T-cell (primary cell): ENCODE measurements at places on chromosomes 7 and 10. TPM values are rescaled to one million over a fixed set of nuclear protein-coding genes. Genes with fewer than 3 reads are reported as not detected.

DNA sequence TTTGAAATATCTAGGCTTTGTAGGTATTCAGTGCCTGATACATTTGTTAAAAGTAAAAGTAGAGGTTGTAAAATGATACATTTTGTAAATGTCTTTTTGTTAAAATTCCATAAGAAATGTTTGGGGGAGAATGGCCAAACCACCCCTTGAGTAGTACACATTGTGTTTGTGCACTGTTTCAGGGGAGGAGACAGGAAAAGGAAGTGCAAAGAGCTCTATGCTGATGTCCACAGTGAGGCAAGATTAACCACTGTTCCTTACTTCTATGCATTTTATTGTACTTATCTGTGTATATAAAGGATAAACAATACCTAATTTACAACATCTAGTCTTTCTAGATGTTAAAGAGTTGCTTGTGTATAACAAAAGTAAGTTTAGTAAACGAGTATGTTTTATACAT, 7.4 kb upstream of the CYCS start:
- no peaks in the 10 kb centered on the region for H3K4me1 ChIP-seq
- H3K36me3 ChIP-seq, result no peaks in the 10 kb centered on the region
- DNase-seq, result no peak
- H3K27me3 ChIP-seq, result no peaks in the 10 kb centered on the region
- no peak overlapping the region for H3K27ac ChIP-seq

- no peaks in the 10 kb centered on the region for H3K27me3 ChIP-seq
- no peak for DNase-seq
- H3K4me1 ChIP-seq, result no peaks in the 10 kb centered on the region
- no peak overlapping the region for H3K4me3 ChIP-seq
- H3K27ac ChIP-seq, result no peak overlapping the region
- no peaks in the 10 kb centered on the region for H3K36me3 ChIP-seq
These were observed 168.0 kb upstream of the AHR start for GRCh38 chr7:17130281-17131059.

- H3K36me3 ChIP-seq, result no peaks in the 10 kb centered on the region
- H3K27me3 ChIP-seq, result no peaks in the 10 kb centered on the region
- DNase-seq, result no peak
- H3K4me3 ChIP-seq, result no peak overlapping the region
- no peak overlapping the region for H3K27ac ChIP-seq
These were observed 85.7 kb downstream of the ANLN start for GRCh38 chr7:36475381-36475780.

- H3K27me3 ChIP-seq, result no peaks in the 10 kb centered on the region
- H3K4me1 ChIP-seq, result no peaks in the 10 kb centered on the region
- no peak overlapping the region for H3K27ac ChIP-seq
- no peak for DNase-seq
- H3K4me3 ChIP-seq, result no peak overlapping the region
- no peaks in the 10 kb centered on the region for H3K36me3 ChIP-seq
These were observed 110.2 kb downstream of the FZD1 start for GRCh38 chr7:91374321-91374989.

DNA sequence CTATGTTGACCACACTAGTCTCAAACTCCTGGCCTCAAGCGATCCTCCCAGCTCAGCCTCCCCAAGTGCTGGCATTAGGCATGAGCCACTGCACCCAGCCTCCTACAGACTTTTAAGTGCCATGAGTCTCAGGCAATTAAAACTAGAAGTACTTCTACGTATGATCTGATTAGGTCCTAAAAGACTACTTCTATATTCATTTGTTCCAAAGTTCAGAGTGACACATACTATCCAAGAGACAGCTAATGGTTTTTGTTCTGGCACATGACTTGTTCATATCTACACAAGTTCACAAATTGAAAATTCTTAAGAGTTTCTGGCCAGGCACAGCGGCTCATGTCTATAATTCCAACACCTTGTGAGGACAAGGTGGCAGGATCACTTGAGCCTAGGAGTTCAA, 11.7 kb downstream of the ARHGAP19 start:
- H3K4me3 ChIP-seq, result no peak overlapping the region
- no peaks in the 10 kb centered on the region for H3K4me1 ChIP-seq
- no peaks in the 10 kb centered on the region for H3K27me3 ChIP-seq
- DNase-seq, result no peak

- H3K27ac ChIP-seq, result no peak overlapping the region
- no peaks in the 10 kb centered on the region for H3K4me1 ChIP-seq
- no peak overlapping the region for H3K4me3 ChIP-seq
- H3K36me3 ChIP-seq, result no peaks in the 10 kb centered on the region
- no peaks in the 10 kb centered on the region for H3K27me3 ChIP-seq
- no peak for DNase-seq
These were observed 110.5 kb downstream of the EBF3 start for GRCh38 chr10:129853562-129853903.

DNA sequence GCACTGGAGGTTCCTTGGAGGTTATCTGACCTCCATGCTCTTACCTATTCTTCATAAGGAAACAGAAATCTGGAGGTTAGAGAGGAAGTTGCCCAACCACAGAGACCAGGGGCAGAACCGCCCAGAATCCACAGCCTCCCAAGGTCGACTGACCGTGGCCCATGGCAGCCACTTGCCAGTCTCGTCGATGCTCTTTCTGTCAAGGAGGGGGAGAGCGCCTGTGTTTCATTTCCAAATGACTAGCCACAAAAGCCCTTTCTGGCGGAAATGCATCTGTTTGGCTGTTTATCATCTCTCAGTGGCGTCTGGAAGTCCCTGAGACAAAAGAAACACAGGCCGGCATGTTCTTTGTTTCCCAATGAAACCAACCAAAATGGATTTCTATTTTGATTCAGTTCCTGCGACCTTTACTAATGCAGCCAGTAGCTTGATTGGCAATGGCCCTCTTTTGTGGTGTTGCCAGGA, 2.9 kb downstream of the RAMP3 start:
- no peaks in the 10 kb centered on the region for H3K4me1 ChIP-seq
- no peak overlapping the region for H3K4me3 ChIP-seq
- H3K27ac ChIP-seq, result no peak overlapping the region
- no peak for DNase-seq
- H3K27me3 ChIP-seq, result peaks cover 45% of the 10 kb centered on the region

DNA sequence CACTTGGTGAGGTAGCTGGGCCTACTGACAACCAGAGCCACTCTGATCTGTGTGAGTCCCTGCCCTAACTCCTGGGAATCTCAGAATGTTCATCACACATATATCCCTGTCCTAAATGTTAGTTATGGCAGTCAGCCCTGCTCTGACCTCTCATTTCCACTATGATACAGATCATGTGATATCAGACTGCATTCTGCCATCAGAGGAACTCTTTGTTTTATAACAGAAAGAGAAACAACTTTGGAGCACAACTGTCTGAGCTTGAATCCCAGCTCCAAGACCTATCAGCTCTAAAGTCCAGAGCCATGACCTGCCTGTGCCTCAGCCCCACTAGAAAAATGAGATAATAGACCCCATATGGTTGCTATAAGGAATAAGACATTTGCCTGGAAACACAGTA, 54.6 kb upstream of the ABCB4 start:
- no peak for DNase-seq
- H3K4me1 ChIP-seq, result no peaks in the 10 kb centered on the region
- H3K27me3 ChIP-seq, result no peaks in the 10 kb centered on the region
- H3K36me3 ChIP-seq, result peaks cover 11% of the 10 kb centered on the region
- no peak overlapping the region for H3K4me3 ChIP-seq

DNA sequence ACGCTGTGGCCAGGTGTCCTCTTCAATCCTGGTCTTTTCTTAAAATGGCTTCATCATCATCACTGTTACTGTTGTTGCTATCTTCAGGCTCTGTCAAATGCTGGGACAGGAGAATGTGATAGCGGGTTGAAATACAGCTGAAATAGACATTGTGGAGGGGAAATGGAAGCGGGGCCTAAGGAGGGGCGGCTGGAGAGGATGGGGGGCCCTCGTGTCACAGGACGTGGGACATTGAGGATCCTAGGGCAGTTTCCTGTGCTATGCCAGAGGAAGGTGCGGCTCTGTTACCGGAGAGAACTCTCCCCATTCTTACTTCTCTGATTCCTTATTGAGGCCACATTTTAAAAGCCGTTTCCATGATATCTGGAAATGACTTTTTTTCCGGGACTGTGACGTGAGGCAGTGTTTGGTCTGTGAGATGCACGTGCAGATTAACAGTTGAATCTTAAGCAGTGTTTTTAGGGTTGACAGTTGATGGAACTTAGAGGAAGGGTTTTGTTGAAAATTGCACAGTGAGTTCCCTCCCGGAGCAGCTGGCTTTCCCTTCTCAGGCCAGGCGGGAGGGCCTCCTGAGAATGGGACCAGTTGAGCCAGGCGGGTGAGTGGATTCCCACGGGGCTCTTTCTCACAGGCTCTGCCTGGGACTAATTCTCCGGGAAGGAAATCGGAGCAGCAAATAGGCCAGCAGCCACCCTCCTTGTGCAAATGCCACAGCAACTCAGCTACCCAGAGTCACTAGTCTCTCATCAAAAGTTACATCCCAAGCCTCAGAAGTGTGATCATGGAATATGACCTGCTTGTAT, 125.2 kb downstream of the TACC2 start:
- DNase-seq, result no peak
- no peak overlapping the region for H3K27ac ChIP-seq
- no peak overlapping the region for H3K4me3 ChIP-seq
- H3K4me1 ChIP-seq, result no peaks in the 10 kb centered on the region
- H3K36me3 ChIP-seq, result no peaks in the 10 kb centered on the region
- peaks cover 38% of the 10 kb centered on the region for H3K27me3 ChIP-seq

GRCh38 chr7:50613473-50613872, 48.3 kb upstream of the DDC start:
- H3K27ac ChIP-seq, result no peak overlapping the region
- no peak for DNase-seq
- H3K36me3 ChIP-seq, result no peaks in the 10 kb centered on the region
- H3K4me1 ChIP-seq, result peaks cover 31% of the 10 kb centered on the region

DNA sequence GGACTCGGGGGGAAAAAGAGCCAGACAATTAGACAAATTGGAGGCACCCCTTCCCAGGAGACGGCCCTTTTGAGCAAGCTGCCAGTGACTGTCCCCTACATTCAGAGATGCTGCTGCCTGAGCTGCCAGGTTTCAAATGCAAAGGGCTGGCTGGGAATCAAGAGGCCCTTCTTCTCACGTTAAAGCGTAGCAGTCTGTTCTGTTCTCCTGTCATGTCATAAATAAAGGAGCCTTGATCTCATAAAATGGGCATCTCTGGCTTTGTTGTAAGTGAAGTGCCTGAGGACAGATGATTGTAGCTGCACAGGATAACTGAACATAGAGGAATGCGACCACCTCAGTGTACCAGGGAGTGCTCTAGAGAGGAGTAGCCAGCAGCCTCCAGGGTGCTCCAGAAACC, 917.9 kb downstream of the GRID1 start:
- no peak overlapping the region for H3K4me3 ChIP-seq
- H3K4me1 ChIP-seq, result no peaks in the 10 kb centered on the region
- no peaks in the 10 kb centered on the region for H3K27me3 ChIP-seq

- no peak overlapping the region for H3K4me3 ChIP-seq
- DNase-seq, result no peak
- peaks cover 58% of the 10 kb centered on the region for H3K4me1 ChIP-seq
- peak overlapping the region; percentile 94 for H3K27ac ChIP-seq
These were observed 90.1 kb downstream of the PIP4K2A start for GRCh38 chr10:22624287-22624738.

- no peaks in the 10 kb centered on the region for H3K4me1 ChIP-seq
- peaks cover 11% of the 10 kb centered on the region for H3K27me3 ChIP-seq
- DNase-seq, result no peak
- no peaks in the 10 kb centered on the region for H3K36me3 ChIP-seq
These were observed 187.4 kb upstream of the MGMT start for GRCh38 chr10:129279446-129280154.

The UNCX gene
- not detected for total RNA-seq

The PNLIPRP3 gene
- not detected for total RNA-seq

The ZNF485 gene
- total RNA-seq, result 2.3 TPM

The SPDYE5 gene
- total RNA-seq, result 0.23 TPM

The CYP3A7 gene
- total RNA-seq, result not detected

The SLIT1 gene
- total RNA-seq, result 0.56 TPM

The AOC1 gene
- total RNA-seq, result not detected

The MRPL43 gene
- total RNA-seq, result 67.6 TPM

The LRRN3 gene
- total RNA-seq, result 25.6 TPM

The CYP2C18 gene
- not detected for total RNA-seq

The SPDYE8 gene
- total RNA-seq, result not detected

The ZWINT gene
- 2.9 TPM for total RNA-seq

The PPP1R17 gene
- total RNA-seq, result not detected

The PRTFDC1 gene
- 0.76 TPM for total RNA-seq

The BTBD16 gene
- not detected for total RNA-seq

The MINDY4 gene
- 0.60 TPM for total RNA-seq
